C1 segment of cervical spinal cord (tissue), 14 donors: ENCODE measurements at places on chromosomes 1 and 21.

DNA sequence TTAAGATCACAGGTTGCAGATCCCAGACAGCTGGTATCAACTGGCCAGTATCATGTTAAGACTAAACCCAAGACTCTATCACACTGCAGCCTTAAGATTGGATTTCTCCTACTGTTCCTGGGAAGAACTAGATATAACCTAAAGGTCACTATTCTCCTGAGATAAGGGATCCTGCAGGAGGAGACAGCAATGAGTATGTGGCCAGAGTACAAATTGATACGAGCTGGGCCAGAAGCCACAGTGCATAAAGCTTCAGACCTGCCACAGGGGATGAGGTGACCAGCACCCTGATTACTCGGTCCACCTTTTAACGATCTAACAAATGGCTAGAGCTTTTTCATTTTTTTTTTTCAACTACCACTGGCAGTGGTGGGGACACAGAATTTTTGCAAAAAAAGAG, 31.0 kb downstream of the HSD3B1 start:
- DNase-seq: no peak

- no peak for DNase-seq
These were observed 281.1 kb downstream of the MRPL39 start for GRCh38 chr21:25326181-25326580.

DNA sequence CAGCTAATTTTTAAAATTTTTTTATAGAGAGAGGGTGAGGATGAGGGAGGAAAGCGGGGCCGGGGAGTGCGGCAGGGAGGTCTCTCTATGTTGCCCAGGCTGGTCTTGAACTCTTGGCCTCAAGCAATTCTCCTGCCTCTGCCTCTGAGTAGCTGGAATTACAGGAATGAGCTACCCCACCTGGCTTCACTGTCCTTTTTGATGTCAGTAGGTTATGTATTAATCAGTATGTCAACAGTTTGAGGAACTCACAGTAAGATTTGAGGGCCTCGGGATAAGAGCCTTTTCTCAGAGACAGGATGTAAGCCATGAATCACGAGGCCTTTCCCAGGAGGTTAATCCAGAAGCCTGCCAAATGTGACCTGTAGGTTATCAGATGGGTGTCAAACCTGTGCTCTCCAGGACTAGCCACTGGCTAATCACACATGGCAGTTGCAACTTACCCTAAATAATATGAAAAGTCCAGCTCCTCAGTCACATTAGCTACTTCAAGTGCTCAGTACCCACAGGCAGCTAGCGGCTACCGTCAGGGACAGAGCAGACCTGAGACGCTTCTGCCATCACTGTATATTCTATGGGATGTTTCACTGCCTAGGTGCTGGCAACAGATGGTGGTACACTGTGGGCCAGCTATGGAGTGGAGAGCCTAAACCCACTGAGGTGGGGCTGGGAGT, 33.1 kb downstream of the TRIM67 start:
- no peak for DNase-seq

DNA sequence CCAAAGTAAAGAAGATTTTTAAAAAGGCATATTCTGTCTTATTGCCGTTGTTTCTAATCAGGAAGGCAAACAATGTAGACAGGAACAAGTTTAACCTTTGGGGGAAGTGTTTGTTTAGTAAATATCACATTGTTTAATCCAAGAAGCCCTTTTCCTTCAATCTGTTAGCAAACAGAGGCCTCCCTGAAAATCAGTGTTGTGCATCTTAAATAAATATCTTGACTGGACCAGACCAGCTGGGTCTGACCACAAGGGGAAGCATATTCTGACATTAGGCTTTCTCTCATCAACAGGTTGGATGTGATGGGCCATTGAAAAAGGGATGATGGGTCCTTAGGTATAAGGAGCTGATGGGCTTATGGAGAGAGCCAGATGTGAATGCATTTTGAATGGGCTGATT, 81.8 kb upstream of the SGIP1 start:
- no peak for DNase-seq

GRCh38 chr1:178145605-178146004, 51.7 kb downstream of the RASAL2 start:
- no peak for DNase-seq

DNA sequence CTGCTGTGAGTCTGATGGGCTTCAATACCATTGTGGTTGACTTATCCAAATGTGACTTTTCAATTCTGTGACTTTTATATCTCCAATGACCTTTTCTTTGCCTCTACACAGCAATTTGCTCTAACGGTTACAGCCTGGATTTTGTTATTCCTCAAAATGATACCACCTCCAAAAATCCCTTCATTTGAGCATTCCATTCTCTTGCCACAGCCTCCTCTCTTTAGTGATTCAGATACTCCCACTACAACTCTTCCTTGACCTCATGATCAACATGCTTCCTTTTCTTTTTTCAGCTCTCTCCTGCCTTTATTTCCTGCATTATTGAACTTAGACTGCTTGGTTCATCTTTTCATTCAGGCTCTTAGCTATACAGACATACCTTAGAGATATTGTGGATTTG, 16.6 kb upstream of the IL19 start:
- DNase-seq: no peak

GRCh38 chr1:244113532-244114320, 62.6 kb downstream of the ZBTB18 start:
- DNase-seq: no peak

- DNase-seq: no peak
These were observed 152.2 kb downstream of the HIVEP3 start for GRCh38 chr1:41766546-41766945.

GRCh38 chr1:155816351-155816750, 40.7 kb downstream of the GON4L start:
- no peak for DNase-seq

- no peak for DNase-seq
These were observed 11.7 kb downstream of the PPIH start for GRCh38 chr1:42669936-42670335.

GRCh38 chr1:239718997-239719628, 332.7 kb downstream of the CHRM3 start:
- no peak for DNase-seq

DNA sequence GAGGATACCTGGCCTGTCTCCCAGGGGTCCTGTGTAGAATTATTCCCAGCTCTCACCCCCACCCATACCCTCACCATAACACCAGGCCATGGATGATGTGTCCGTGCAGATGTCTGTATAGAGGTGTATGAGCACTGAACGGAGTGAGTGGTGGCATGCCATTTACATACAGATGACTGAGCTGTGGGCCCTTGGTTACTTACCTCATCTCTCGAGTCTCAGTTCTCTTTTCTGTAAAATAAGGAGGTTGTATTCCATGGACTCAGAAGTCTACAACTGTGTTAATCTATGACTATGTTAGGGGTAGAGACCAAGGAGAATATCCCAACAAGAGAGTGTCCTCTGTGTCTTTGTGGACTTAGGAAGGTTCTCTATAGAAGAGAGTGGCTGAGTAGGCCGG, 65.6 kb upstream of the CD1D start:
- no peak for DNase-seq

GRCh38 chr1:169513208-169513607, 27.5 kb upstream of the SLC19A2 start:
- DNase-seq: no peak

DNA sequence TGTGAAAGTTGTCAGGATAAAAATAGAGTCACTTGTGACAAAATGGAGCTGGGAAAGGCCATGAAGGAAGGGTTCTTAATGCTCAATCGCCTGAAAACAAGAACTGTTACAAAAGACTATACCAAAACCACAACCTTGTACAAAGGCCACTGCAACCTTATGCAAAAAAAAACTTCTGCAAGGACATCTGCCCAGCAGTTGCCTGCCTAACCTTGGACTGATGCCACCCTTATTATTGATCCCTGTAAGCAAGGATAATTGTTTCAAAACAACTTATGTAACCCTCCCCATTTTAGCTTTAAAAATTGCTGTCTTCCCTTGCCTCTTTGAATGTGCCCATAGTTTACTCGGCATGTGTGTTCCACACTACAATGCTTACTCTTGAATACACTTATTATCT, 5.7 kb downstream of the ALG14 start:
- DNase-seq: no peak

DNA sequence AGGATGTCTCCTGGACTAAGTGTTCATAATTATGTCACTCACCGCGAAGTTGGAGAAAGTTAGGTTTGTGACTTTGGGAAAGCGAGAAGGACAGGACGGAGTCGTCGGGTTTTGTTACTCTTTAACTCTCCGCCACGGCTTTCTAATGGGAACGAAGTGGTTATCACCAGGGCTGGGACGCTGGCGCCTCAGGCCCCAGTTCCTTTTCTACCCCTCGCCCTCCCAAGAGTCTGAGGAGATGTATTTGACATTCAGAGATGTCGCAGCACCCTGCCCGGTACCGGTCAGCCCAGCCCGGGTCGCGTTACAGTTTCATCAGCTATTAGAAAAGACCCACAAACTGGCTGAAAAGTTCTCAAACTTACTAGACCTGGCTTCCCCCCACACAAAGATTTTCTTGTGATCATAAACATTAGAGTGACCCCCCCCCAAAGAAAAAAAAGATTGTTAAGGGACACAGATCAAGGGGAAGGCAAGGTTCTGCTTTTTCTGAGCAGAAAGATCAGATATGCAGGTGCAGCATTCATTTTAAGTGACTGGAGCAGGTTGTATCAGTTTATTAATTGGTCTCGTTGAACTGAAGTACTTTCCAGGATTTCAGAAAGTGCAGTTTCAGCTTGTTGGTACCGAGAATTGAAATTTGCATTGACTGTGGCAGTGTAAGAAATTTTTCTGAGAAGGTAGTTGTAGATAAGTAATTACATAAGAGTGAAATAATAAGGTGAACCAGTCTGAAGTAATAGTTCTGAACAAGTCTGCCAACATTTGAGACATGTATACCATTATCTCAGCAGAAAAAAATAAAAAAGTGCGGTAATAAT, 859 bp upstream of the ZBTB18 start:
- DNase-seq: peak; percentile 43

GRCh38 chr1:98702976-98703375, 41.5 kb downstream of the SNX7 start:
- no peak for DNase-seq

DNA sequence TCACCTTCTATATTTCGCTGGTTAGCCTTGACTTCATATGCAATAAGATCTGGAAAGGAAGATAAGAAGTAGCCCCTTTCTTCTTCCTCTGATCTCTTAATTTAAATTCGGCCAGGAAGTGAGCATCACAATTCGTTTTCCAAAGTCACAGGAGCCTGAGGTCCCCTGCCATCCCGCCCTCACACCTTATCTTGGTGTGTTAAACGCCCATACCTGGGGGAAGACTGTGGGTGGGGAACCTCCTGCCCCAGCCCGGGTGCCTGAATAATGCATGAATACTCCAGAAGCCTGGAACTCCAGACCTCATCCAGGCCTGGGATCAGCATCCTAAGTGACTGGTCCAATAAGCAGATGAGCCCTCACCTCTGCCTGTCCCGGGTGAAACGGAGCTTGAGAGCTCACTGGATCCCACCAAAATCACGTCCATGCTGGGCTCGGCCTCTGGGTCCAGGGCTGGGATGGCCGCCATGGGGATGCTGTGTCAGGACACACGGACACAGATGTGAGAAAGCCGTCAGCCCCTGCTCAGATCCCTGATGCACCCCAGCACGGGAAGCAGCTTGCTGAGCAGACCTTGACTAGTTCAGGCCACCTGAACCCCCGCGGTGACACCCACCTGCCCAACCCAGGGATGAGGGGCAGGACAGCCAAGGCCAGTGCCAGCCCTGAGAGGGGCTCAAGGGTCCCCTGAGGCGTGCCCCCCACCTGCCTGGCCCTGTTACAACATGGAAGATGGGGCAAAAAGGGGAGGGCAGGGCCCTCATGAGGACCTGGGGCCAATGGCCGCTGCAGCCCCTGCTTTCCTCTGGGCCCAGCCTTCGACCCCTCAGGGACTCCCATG, 686 bp downstream of the DNMT3L start:
- no peak for DNase-seq

DNA sequence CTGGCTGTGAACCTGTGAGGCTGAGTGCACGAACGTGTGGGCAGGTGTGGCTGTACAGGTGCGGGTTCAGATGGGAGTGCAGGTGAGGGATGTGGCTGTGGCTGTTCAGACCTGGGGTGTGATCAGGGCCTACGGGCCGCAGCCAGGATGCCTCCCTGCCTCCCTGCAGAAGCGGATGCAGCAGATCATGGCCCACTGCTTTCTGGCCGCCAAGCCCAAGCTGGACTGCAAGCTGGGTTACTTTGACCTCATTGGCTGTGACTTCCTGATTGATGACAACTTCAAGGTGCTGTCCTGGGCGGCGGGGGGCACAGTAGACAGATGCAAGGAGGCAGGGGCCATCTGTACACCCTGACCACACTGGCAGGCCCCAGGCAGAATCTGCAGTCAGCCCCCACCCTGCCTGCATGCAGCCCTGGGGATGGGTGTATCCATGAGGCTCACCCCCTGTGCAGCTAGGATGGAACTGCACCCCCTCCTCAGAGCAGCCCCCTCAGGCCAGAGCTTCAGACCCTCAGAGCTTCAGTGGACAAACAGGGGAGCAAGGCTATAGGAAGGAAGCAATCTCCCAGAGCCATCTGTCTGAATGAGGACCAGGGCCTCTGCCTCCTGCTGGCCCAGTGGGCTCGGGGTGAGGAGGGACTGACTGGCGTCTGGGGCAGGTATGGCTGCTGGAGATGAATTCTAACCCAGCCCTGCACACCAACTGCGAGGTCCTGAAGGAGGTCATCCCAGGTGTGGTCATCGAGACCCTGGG, 9.8 kb downstream of the TNFRSF18 start:
- no peak for DNase-seq

- DNase-seq: no peak
These were observed 319.7 kb downstream of the MATN1 start for GRCh38 chr1:30403726-30404125.
